ENCODE measurements at places on chromosomes 13 and 19.

- peaks cover 7% of the 10 kb centered on the region for H3K4me1 ChIP-seq
- no peaks in the 10 kb centered on the region for H3K27me3 ChIP-seq
- H3K27ac ChIP-seq: no peak overlapping the region
- DNase-seq: peak; percentile 60
These were observed 802 bp upstream of the FREM2 start for GRCh38 chr13:38685974-38686576.

DNA sequence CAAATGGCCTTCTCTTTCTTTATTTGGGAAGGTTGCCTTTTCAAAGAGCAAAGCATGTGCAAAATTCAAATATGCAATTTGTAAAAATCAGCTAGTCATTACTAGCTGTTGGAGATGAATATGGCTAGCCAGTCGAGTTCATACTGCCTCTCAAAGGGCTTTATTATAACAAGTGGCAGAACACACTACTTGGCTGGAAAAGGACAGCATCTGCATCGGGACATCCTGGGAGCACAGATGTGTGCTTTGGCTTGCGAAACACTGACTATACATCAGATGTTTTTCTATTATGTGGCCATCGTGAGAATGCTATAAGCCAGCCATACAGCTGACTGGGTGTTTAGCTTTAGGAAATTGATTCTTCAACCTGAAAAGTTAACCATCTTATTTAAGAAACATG is 424.2 kb downstream of the KCTD12 start:
- H3K4me1 ChIP-seq: no peaks in the 10 kb centered on the region
- no peak overlapping the region for H3K27ac ChIP-seq
- H3K4me3 ChIP-seq: no peak overlapping the region
- no peaks in the 10 kb centered on the region for H3K27me3 ChIP-seq
- no peaks in the 10 kb centered on the region for H3K36me3 ChIP-seq

DNA sequence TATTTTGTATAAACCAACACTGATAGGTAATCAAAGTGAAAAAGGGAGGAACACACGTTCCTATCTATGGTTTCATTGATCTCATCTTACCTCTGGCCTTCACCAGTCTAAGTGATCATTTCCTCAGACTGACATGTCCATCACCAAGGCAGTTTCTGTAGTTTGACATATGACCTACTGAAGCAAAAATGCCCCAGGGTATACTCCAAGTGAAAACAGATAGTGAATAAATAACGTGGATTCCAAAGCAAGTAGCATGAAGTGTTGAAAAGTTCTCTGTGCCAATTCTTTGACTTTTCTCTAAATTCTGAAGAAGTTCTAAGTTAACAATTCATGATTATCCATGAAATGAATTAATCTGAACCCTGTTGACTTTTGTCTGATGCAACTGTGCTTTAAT is 334.2 kb upstream of the SGCG start:
- H3K4me3 ChIP-seq: no peak overlapping the region
- no peaks in the 10 kb centered on the region for H3K27me3 ChIP-seq
- H3K4me1 ChIP-seq: peaks cover 4% of the 10 kb centered on the region
- H3K36me3 ChIP-seq: no peaks in the 10 kb centered on the region
- no peak for DNase-seq

- no peaks in the 10 kb centered on the region for H3K27me3 ChIP-seq
These were observed 148.9 kb downstream of the SOX1 start for GRCh38 chr13:112215871-112216270.

- peaks cover 6% of the 10 kb centered on the region for H3K4me1 ChIP-seq
- no peak overlapping the region for H3K27ac ChIP-seq
- no peaks in the 10 kb centered on the region for H3K27me3 ChIP-seq
- DNase-seq: no peak
- peaks cover 6% of the 10 kb centered on the region for H3K36me3 ChIP-seq
These were observed 420.5 kb downstream of the DIAPH3 start for GRCh38 chr13:59743195-59743594.

GRCh38 chr13:48449656-48450055 is 36.7 kb upstream of the LPAR6 start:
- H3K4me1 ChIP-seq: peaks cover 18% of the 10 kb centered on the region
- peak overlapping the region; percentile 59 for H3K27ac ChIP-seq
- peaks cover 19% of the 10 kb centered on the region for H3K36me3 ChIP-seq
- peak overlapping the region; percentile 62 for H3K4me3 ChIP-seq
- no peaks in the 10 kb centered on the region for H3K27me3 ChIP-seq

- DNase-seq: no peak
- no peaks in the 10 kb centered on the region for H3K27me3 ChIP-seq
- H3K27ac ChIP-seq: peak overlapping the region; percentile 94
- H3K4me1 ChIP-seq: peaks cover 20% of the 10 kb centered on the region
- H3K4me3 ChIP-seq: no peak overlapping the region
These were observed 8.9 kb downstream of the NDUFB7 start for GRCh38 chr19:14562660-14563589.

- no peaks in the 10 kb centered on the region for H3K27me3 ChIP-seq
- no peak for DNase-seq
- no peaks in the 10 kb centered on the region for H3K36me3 ChIP-seq
- H3K27ac ChIP-seq: no peak overlapping the region
These were observed 199.6 kb downstream of the SPRY2 start for GRCh38 chr13:80141123-80141849.

- DNase-seq: no peak
- no peaks in the 10 kb centered on the region for H3K36me3 ChIP-seq
- H3K27me3 ChIP-seq: no peaks in the 10 kb centered on the region
- no peak overlapping the region for H3K4me3 ChIP-seq
- H3K27ac ChIP-seq: no peak overlapping the region
These were observed 1560.2 kb downstream of the EFNB2 start for GRCh38 chr13:104975272-104975671.

- peaks cover 14% of the 10 kb centered on the region for H3K4me1 ChIP-seq
- H3K36me3 ChIP-seq: no peaks in the 10 kb centered on the region
- peak overlapping the region; percentile 25 for H3K27ac ChIP-seq
- DNase-seq: no peak
- no peaks in the 10 kb centered on the region for H3K27me3 ChIP-seq
These were observed 16.4 kb downstream of the PLEKHF1 start for GRCh38 chr19:29681422-29682235.

DNA sequence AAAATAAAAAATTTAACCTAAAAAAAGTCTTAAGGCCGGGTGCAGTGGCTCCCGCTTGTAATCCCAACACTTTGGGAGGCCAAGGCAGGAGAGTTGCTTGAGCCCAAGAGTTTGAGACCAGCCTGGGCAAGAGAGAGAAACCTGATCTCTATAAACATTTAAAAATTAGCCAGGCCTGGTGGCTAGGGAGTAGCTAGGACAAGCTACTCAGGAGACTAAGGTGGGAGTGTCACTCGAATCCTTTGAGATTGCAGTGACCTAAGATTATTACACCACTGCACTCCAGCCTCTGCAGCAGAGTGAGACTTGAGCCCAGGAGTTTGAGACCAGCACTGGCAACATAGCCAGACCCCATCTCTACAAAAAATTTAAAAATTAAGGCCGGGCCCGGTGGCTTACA is 1.1 kb downstream of the CCDC97 start:
- DNase-seq: no peak
- peaks cover 29% of the 10 kb centered on the region for H3K4me1 ChIP-seq
- peaks cover 69% of the 10 kb centered on the region for H3K36me3 ChIP-seq
- peak overlapping the region; percentile 96 for H3K27ac ChIP-seq
- H3K4me3 ChIP-seq: peak overlapping the region; percentile 87
- no peaks in the 10 kb centered on the region for H3K27me3 ChIP-seq

DNA sequence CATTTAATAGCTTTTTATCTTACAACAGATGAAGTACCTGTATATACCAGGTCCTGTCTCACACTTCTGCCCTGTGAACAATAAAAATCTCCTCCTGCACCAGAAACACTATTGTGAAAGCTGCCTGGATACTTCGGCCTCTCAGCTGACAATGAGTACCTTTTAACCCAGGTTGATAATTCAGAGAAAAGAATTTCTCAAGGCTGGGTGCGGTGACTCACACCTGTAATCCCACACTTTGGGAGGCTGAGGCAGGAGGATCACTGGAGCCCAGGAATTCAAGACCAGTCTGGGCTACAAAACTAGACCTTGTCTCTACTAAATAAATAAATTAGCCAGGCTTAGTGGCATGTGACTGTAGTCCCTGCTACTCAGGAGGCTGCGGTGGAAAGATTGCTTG is 65.3 kb upstream of the TM9SF2 start:
- no peak overlapping the region for H3K4me3 ChIP-seq
- peak; percentile 8 for DNase-seq
- no peak overlapping the region for H3K27ac ChIP-seq

DNA sequence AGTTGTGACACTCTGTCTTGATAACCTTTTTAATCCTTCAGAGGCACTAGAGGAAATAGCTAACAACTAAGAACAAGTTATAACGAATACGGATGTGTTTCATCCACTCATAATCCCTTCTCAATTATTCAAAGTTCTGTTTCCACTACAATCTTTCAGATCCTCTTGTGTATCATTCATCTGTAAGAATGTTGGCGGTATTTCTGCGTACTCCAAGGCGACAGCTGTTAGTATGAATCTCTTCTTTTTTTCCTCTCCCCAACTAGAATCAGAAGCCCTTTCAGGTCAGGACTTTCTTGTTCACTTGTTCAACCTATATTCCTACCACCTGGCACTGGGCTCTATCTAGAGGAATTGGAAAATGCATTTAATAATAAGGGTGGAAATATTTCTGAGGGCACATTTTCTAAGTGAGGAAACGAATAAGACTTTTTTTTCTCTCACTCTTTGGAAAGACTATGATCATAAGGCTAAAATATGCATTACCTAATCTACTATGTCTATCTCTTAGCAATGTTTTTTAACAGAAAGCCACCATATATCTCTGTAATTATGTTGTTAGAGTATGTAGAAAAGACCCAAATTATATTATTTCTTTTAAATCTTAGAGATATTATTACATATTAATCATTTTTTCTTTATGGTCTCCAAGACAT is 492.9 kb downstream of the PCDH20 start:
- DNase-seq: no peak
- no peaks in the 10 kb centered on the region for H3K36me3 ChIP-seq
- no peaks in the 10 kb centered on the region for H3K27me3 ChIP-seq

GRCh38 chr13:102461302-102461701 is 59.5 kb upstream of the FGF14 start:
- no peaks in the 10 kb centered on the region for H3K36me3 ChIP-seq
- no peaks in the 10 kb centered on the region for H3K27me3 ChIP-seq
- no peak overlapping the region for H3K4me3 ChIP-seq
- DNase-seq: peak; percentile 19
- H3K4me1 ChIP-seq: peaks cover 7% of the 10 kb centered on the region

DNA sequence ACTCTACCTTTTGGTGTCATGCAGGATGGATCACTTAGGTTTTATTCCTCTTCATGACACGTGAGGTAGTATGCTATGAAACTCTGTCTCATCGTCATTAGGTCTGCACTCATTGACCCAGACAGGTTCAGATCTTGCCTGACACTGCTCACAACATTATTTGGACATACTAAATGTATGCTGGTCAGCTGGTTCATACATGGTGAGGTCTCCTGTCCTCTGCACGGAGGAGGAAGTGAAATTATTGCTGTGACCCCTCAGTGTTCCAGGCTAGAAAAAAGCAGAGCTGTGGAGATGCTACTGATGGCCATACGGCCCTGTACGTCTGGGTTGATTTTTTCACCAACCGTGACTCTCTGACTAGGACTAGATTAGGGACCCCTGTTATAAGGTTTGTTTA is 35.8 kb downstream of the LATS2 start:
- peaks cover 44% of the 10 kb centered on the region for H3K36me3 ChIP-seq
- no peak overlapping the region for H3K4me3 ChIP-seq
- no peaks in the 10 kb centered on the region for H3K27me3 ChIP-seq
- H3K4me1 ChIP-seq: no peaks in the 10 kb centered on the region

GRCh38 chr19:41945135-41945766 is 13.9 kb downstream of the RABAC1 start:
- no peaks in the 10 kb centered on the region for H3K4me1 ChIP-seq
- DNase-seq: no peak
- no peaks in the 10 kb centered on the region for H3K36me3 ChIP-seq

DNA sequence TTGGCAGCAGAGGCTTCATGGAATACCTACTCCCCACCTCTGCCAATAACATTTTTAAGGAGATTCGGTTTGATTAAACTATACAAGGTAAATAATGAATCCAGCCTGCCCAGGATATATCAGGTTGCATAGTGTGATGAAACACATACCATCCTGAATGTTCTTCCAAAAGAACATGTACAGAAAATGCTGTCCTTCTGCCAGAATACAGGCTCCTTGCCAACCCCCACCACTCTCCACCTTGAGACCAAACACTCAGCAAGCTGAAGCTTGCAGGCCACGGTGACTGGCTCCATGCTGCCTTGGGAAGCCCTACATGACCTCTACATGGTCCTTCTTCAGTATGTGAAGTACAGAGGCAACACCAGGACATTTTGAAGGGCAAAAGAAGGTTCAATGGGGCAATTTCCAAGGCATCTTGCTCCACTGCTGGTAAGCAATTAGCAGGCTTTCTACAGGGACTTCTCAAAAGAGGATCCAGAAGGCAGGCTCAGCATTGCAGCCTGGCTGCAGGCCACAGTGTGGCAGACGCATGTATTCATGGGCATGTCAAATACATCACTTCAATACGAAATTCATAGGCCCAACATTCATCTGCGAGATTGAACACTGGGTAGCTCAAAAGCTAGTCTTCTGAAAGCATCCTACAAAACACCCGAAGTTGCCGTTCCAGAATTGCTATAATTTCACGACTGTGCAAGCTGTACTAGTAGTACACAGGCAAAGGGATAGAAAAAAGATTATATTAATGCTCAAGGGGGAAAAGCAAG is 62.4 kb upstream of the SERP2 start:
- peaks cover 80% of the 10 kb centered on the region for H3K4me1 ChIP-seq
- DNase-seq: peak; percentile 97
- no peak overlapping the region for H3K4me3 ChIP-seq
- peak overlapping the region; percentile 93 for H3K27ac ChIP-seq
- peaks cover 5% of the 10 kb centered on the region for H3K36me3 ChIP-seq

GRCh38 chr13:33150126-33150525 is 133.9 kb downstream of the KL start:
- H3K4me1 ChIP-seq: peaks cover 16% of the 10 kb centered on the region
- DNase-seq: peak; percentile 25
- no peak overlapping the region for H3K4me3 ChIP-seq
- peaks cover 17% of the 10 kb centered on the region for H3K36me3 ChIP-seq
- no peaks in the 10 kb centered on the region for H3K27me3 ChIP-seq

DNA sequence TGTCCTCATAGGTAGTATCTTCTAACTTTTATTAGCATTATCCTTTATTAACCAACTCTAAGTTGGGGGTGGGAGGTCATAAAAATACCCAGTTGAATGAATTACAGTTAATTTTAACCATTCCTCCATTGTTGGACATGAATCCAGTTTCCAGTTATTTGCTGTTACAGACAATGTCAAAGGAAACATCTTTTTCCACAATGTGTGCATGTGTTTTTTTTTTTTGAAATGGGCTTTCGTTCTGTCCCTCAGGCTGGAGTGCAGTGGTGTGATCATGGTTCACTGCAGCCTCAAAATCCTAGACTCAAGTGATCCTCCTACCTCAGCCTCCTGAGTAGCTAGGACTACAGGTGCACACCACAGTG is 32.0 kb downstream of the KLF5 start:
- H3K4me3 ChIP-seq: no peak overlapping the region
- H3K27me3 ChIP-seq: no peaks in the 10 kb centered on the region
- DNase-seq: no peak
- H3K36me3 ChIP-seq: peaks cover 2% of the 10 kb centered on the region
- H3K27ac ChIP-seq: peak overlapping the region; percentile 94
- H3K4me1 ChIP-seq: peaks cover 10% of the 10 kb centered on the region

Data from MCF 10A (cell line).